ENCODE measurements at places on chromosomes 2 and 18.

- no peak for DNase-seq
Observed at GRCh38 chr2:237982039-237982725, 15.4 kb downstream of the UBE2F start.

DNA sequence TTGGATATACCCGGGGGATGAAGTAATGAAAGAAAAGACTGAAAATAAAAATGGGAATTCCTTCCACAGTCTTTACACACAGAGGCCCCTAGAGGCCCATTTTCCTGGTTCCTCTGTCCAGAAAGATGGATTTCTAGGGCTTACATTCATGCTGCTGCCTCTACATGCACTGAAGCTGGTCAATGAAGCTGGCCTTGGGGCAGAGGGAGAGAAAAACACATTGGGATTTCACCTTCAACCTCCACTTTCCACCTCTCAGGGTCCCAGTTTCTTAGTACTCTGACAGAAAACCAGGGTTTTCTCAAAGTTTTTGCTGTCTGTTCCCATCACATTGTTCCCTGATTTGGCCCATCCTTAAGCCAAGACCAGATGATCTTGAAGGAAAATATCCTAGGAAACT lies 154.6 kb upstream of the ZSWIM2 start:
- no peak for DNase-seq

- no peak for DNase-seq
Observed at GRCh38 chr18:13987956-13988355, 72.6 kb upstream of the MC2R start.

GRCh38 chr18:78920456-78921138 lies 59.0 kb upstream of the SALL3 start:
- DNase-seq: no peak

- DNase-seq: no peak
Observed at GRCh38 chr2:21818212-21818795, 694.5 kb downstream of the TDRD15 start.

- DNase-seq: no peak
Observed at GRCh38 chr2:402721-403120, 114.8 kb upstream of the ALKAL2 start.

DNA sequence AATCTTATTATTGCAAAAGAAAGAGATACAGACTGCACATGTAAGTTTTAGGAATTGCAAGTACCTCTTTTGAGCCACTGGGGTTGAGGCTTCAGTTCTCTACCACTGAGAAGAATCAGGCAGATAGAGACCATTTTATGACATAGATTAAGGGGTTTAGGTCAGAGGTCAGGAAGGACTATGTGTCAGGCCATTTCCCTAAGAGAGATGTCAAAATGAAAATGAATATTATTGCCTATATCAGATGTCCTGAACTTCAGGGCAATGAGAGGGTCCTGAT lies 113.7 kb downstream of the GATA6 start:
- no peak for DNase-seq

- no peak for DNase-seq
Observed at GRCh38 chr2:120707816-120708215, 27.9 kb upstream of the GLI2 start.

DNA sequence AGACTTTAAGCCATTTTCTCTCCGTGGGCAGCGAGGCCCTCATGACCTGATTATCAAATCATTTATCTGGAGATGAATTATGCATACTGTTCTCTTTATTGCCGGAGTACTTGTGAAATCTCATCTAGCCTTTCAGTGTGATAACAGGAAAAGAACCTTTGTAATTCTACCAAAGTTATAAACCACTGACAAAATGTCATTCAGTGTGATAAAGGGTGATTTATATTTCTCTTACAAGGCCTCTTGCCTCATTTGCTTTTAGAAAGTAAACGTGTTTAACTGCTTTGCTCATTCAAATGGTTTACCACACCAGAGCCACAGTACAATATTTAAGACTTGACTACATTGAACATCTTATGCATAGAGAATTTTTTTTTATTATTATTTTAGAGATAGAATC lies 13.8 kb downstream of the MTCL1 start:
- no peak for DNase-seq

DNA sequence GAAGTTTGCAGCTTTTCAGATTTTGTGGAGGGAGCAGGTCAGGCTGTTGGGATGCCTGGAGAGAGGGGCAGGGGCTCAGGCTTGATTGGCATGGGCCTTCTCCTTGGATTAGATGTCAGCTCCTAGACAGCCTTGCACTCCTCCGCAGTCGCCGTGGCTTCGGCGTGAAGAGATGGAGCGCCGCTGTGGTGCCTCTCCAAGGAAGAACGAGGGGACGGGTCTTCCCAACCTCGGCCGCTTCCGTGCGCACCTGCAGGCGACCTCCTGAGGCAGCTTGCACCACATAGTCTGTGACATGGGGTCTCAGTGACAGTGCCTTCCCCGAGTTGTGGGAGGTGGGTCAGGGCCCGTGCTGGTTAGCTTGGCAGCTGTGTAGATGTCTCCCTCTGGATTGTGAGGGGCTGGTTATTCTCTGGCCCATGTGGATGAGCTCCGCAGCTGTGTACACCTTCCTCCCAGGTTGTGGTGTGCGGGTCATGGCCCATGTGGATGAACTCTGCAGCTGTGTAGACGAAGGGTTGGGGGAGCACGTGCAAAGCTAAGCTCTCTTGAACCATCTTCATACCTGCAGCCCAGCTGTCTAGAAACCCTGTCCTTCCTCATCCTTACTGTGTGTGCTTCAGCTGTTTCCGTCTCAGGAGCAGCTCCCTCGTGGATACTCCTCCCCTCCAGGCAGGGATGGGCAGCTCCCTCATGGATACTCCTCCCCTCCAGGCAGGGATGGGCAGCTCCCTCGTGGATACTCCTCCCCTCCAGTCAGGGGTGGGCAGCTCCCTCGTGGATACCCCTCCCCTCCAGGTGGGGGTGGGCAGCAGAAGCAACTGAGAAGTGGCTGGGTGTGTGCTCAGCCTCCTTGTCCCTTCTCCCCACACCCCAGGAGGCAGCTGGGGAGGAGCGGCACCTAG lies 170.3 kb downstream of the LDLRAD4 start:
- no peak for DNase-seq

DNA sequence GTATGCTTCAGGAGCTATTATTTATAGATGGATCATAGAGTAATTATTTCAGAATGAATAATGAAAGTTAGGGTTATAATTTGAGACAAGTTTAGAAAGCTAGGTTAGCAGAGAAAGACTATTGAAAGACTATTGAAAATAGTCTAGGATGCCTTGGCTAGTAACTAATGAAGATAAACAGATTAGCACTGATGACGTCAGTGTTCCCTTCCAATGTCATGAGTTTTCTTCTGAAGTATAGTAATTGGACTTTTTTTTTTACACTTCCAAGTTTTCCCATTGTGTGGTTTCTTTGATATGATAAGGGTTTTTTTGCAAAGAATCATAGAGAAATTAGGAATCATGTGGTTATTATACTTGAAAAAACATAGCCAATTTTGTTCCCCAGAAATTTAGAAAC lies 1041.5 kb upstream of the CRIM1 start:
- no peak for DNase-seq

DNA sequence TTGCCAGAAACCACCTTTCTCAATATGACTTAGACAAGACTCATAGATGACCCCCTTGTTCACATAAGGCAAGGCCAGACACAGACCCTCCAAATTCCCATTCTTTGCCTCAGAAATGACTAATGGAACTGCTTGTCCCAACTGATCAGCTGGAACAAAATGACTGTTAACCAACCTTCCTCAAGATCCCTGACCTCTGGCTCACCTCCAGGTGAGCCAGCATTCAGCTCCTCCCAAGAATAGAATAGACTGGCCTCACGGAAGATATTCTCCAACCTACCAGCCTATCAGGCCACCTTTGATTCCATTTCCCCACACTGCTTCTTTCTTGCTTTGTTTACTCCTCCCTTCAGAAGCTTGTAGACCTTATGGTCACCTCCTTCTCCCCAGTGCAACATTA lies 195.7 kb upstream of the VWC2L start:
- no peak for DNase-seq
